Ovary (tissue), 10 donors: ENCODE measurements at places on chromosomes 2 and 18.

GRCh38 chr2:150188800-150189199, 298.7 kb downstream of the RND3 start:
- no peak for DNase-seq

GRCh38 chr18:62346333-62347088, 21.4 kb downstream of the TNFRSF11A start:
- no peak for DNase-seq

GRCh38 chr2:207338610-207339009, 172.9 kb upstream of the KLF7 start:
- no peak for DNase-seq

DNA sequence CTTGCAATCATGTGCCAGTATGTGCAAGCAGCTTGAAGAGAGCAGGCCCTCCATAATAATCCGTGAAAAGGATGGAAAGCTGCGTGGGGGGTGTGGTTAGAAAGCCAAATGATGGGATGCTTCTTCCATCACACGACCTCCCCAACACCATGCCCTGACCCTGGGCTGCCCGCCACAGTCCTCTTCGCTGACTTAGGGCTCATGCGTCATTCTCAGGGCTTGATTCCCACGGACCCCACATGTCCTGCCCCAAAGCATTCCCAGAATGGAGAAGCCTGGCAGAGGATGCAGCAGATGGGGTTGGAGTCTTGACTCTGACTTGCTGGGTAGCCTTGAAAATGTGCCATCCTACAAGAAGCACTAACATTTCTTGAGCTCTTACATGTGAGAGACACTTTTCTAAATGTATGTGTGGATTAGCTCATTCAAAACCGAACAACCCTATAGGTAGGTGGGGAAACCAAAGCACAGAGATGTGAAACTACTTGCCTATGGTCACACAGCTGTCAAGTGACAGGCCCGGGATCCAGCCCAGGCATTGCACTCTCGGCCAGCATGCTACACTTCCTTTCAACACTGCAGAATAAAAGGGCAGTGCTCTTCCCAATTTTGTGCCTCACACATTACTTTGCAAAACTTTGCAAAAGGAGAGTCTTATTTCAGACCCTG, 3.7 kb downstream of the TNS1 start:
- no peak for DNase-seq

GRCh38 chr2:224190936-224191270, 151.8 kb upstream of the SERPINE2 start:
- peak; percentile 24 for DNase-seq

DNA sequence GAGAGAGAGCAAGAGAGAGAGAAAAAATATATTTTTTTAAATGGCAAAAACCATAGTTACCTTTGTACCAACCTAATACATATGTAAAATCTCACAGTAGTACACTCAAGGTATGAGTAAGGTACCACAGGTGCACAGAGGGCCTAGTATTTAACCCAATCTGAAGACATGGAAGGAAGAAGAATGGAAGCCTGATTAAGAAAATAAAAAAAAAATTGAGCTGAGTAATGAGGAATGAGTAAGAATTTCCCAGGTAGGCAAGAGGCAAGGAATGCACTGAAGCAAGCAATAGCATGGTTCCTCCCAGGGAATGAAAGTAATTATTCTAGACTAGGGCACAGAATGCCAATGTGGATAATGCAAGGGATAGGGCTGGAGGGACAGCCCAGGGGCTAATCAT, 294.2 kb downstream of the FIGN start:
- DNase-seq, result no peak

DNA sequence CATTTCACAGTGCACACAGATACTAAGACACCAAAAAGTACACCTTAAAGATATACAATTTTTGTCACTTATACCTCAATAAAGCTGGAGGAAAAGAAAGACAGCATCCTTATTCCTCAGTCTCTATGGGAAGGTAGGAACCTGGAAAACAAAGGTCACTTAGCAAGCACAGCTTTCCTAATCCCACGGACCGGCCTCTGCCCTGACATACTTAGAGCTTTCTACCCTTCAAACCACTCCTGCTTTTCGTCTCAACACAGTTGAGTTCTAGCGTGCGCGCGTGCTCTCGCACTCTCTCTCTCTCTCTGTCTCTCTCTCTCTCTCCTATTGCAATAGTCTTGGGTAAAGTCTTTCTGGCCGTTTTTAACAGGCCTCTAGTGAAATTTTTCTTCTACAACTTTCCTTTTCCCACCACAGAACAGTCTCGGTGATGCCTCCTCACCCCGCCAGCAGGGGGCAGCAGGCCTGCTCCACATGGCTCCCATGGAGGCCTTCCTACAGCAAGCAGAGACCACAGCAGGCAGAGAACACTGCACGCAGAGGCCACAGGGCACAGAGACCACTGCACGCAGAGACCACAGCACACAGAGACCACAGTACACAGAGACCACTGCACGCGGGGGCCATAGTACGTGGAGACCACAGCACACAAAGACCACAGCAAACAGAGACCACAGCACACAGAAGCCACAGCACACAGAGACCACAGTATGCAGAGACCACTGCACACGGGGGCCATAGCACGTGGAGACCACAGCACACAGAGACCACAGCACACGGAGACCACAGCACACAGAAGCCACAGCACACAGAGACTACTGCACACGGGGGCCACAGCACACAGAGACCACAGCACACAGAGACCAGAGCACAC, 106.9 kb downstream of the FBXO15 start:
- no peak for DNase-seq

DNA sequence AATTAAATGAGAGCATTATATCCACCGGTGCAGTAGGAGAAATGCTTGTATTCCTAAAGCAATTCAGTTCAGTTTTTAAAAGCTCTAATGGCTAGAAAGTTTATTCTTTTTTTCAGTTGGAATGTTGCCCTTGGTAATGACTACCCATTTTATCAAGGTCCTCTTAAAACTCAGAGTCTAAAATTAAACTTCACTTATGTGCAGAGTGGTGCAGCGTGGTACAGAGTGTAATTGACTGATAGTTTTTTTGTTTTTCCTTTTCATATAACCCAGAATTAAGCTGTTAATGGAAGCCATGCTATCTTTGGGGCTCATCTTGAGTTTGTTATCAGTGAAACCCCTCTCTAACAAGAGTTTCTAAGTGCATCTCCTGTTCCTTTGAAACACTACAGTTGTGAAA, 21.4 kb downstream of the NCOA1 start:
- no peak for DNase-seq
